Activated gamma-delta T cell treated with Interleukin-2 at 50 U/mL for 16 hours (primary cell): ENCODE measurements at places on chromosomes 13 and 19.

- no peak for DNase-seq
Measured at GRCh38 chr13:75174481-75174880, 307.5 kb downstream of the TBC1D4 start.

- no peak for DNase-seq
Measured at GRCh38 chr13:45941261-45941660, 89.7 kb upstream of the SIAH3 start.

- no peak for DNase-seq
Measured at GRCh38 chr13:107043021-107043956, 475.4 kb upstream of the ARGLU1 start.

DNA sequence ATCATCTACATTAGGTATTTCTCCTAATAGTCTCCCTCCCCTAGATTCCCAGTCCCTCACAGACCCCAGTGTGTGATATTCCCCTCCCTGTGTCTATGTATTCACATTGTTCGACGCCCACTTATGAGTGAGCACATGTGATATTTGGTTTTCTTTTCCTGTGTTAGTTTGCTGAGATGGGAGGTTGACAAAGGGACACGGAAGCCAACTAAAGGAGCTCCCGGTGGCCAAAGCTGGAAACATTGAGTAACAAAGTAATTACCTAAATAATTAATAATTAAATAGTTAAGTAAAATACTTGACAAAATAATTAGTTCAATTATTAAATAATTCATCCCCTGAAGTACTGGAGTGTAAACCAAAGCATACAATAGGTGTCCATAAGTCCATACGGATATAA lies 1.7 kb upstream of the PRR20A start:
- DNase-seq: no peak

GRCh38 chr19:36046443-36047050 lies 7.5 kb downstream of the THAP8 start:
- DNase-seq: no peak

DNA sequence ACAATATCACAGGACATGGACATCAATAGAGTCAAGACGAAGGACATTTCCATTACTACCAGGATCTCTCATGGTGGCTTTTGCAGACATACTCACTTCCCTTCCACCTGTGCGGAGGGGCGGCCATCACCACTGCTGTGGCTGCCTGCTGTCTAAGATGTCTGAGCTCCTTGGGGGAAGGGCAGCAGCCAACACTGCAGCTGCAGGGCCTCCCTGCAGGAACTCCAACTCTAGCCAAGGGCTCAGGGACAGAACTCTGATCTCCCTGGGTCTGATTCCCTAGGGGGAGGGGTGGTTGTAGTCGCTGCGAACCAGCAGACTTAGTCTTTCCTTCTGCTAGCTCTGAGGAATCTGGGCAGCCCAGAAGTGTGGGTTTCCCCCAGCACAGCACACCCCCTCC lies 78.9 kb upstream of the ANKRD10 start:
- no peak for DNase-seq

DNA sequence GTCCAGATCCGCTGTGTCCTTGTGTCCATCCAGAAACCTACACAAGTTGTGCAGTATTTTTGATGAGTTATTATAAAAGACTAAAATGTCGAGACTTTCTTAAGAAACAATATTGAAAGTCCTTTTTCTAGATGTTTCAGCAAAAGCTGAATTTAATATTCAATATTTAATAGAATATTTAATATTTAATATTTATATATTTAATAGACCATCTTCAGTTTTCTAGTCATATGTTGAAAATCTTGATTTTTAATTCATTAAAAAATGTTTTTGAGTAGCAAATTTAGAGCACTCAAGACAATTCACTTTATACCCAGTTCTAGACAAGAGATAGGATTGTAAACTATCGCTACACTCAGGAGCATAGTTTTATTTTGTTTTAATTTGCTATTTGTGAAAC lies 447.8 kb downstream of the SLITRK5 start:
- DNase-seq: no peak
